Ascending aorta (tissue), 2 donors: ENCODE measurements at places on chromosomes 7 and 10.

DNA sequence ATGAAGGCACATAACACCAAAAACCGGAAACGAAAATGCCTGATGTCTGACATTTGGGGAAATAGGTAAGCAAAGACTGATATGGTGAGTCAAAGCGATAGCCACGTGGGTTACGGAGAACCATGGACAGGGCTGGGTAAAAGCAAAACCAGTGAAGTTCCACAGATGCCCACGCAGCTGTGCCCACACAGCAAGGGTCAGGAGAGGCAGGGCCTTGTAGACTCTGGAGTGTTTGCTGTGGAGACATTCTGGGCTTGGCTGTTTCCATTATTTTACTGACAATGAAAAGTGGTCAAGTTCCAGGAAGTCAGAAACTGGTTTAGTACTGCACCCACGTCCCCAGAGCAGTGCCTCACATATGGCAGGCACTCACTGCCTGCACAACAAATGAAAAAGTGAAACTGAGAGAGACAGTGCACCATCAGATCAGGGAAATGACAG lies 148.7 kb downstream of the ZMYND11 start:
- DNase-seq: no peak

DNA sequence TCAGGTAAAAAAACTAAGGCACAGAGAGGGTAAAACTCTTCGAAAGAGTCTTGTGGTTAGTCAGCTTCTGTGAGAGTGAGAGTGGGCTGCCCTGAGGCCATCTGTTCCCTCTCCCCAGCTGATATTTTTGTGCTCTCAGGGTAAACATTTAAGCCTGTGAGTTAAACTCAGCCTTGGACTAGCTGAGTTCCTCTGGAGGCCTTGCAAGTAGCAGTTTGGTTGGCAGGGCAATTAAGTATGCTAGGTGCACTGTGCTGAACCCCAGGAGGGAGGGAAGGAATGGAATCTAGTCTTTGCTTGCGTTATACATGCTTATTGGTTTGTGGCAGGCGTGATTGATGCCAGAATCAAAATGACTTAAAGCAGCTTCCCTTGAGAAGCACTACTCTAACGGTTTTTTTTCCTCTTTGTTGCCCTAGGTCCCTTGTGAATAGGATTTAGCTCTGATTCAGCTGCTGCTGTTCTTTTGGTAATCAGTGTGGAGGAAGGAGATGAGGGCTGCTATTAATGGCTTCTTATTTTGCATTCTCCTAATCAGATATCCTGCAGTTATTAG lies 140.2 kb downstream of the AUTS2 start:
- DNase-seq: no peak

GRCh38 chr10:20369863-20370736 lies 527.0 kb downstream of the NEBL start:
- no peak for DNase-seq

GRCh38 chr10:76881477-76882220 lies 756.0 kb downstream of the KCNMA1 start:
- no peak for DNase-seq

- no peak for DNase-seq
These were observed 18.7 kb downstream of the FAM25A start for GRCh38 chr10:87038786-87039185.

GRCh38 chr7:148753224-148753623 lies 54.5 kb downstream of the CUL1 start:
- DNase-seq: no peak

- no peak for DNase-seq
These were observed 218.3 kb upstream of the GRB10 start for GRCh38 chr7:51000956-51001355.

DNA sequence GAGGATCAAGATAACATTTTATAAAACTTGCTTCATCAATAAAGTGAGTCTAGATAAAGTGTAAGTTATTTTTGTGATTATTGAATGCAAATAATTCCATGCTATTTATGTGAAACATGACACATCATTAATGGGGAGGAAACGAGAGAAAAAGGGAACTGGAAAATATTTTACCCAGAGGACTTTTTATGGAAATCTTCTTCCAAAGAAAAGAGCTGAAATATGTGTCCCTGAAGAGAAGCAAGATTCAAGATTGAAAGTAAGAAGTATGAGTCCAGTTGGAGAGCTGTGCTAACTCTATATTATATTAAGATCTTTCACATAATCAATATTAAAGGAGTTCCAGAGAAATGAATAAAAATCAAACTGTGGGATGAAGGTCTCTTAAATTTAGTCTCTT lies 1361.8 kb downstream of the GATA3 start:
- no peak for DNase-seq

GRCh38 chr7:43465581-43466554 lies 117.0 kb upstream of the STK17A start:
- DNase-seq: no peak

DNA sequence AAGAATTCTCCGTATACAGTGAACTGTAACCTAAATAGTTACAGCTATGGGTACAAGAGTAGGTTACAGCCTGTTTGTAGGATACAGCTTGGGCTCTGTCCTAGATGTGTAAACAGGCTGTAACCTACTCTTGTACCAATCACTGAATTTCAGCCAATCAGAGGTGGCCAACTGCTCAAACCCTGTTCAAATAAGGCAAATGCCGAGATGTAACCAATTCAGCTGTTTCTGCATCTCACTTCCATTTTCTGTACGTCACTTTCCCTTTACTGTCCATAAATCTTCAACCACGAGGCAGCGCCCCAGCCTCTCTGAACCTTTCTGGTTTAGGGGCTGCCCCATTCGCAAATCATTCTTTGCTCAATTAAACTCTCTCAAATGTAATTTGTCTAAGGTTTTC lies 8.3 kb upstream of the MMP21 start:
- no peak for DNase-seq

DNA sequence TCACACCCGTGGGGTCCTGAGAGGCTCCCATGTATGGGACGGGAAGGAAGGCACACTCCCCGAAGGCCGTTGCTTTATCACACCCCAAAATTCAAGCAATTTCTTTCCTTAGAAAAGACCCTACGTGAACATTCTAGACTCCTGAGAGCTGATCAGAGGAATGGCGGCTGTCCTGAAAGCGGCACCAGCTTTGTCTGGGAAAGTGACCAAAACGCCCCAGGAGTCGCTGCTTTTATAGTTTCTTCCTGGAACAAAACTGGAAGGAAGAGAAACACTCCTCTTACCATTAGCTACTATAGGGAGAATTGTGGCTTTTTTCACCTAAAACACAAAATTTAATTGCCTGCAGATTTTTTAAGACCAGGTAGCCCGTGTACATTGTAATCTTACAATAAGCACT lies 261.8 kb upstream of the RNF32 start:
- DNase-seq: no peak

- no peak for DNase-seq
These were observed 10.9 kb upstream of the RSU1 start for GRCh38 chr10:16828114-16828568.

DNA sequence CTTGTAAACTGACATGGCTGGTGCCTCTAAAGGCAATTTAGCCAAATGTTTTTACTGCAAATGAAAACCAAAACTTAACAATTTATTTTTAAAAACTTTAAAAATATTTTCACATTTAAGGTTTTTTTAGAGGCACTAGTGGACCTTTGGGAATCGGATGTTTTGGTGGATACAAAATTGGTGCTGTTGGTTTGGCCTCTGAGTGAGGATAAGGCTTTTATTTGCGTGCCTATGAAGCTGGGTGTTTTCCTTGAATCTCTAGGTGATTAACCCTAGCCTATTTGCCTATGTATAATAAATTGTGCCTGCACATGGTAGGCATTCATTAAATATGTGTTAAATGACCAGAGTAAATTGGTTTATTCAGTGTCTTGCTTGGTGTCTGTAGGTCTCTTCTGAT lies 2.9 kb upstream of the SGCE start:
- no peak for DNase-seq

- no peak for DNase-seq
These were observed 3.0 kb upstream of the ASB15 start for GRCh38 chr7:123598657-123599056.

DNA sequence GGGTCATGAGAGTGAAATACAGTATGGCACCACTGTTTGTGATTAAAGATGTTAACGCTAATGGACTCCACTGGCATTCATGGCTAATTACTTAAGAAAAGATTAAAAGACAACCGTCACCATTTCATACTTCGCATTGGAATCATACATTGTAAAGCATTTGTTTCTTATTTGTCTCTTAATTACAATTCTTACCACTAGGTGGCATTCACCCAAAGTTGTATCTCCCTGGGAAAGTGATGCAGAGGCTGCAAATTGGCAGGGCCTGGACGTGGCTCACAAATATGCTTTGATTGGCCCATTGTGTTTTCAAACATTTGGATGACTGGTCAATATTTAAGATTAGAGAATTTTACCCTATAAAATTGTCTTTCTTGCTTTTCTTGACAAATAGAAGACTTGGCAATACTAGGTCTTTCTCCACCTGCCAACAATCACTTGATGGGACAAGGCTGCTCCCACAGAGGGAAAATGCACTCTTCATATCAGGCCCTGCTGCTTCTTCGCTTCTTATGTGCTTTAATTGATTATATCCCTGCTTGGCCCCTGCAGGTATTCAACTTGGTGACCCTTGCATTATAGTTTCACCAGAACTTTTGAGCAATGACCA lies 72.1 kb upstream of the STARD3NL start:
- no peak for DNase-seq

- no peak for DNase-seq
These were observed 45.7 kb upstream of the PTPRN2 start for GRCh38 chr7:158633055-158633956.
